ENCODE measurements at places on chromosomes 1 and 21. TPM values are rescaled to one million over a fixed set of nuclear protein-coding genes. Genes with fewer than 3 reads are reported as not detected.

DNA sequence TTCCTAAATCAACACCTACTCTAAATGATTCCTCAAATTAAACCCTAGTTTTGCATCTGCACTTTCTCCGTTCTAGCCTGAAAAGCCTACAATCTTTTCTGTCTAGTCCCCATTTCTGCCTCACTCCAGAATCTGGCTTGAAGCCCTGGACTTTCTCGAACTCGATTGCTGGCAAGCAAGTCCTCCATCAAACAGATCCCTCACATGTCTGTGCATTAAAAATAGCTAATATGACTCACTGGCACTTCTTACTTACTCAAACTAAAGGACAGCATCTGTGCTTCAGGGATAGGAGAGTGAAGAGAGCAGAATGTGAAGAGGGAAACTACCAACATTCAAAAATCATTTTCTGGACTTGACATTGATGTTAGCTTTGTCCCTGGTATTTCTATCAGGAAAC is 51.8 kb upstream of the CXADR start:
- no peak for DNase-seq

SNX7 gene
- not detected for polyA plus RNA-seq

GRCh38 chr1:64161357-64161941 is 42.0 kb upstream of the UBE2U start:
- no peak for DNase-seq

DNA sequence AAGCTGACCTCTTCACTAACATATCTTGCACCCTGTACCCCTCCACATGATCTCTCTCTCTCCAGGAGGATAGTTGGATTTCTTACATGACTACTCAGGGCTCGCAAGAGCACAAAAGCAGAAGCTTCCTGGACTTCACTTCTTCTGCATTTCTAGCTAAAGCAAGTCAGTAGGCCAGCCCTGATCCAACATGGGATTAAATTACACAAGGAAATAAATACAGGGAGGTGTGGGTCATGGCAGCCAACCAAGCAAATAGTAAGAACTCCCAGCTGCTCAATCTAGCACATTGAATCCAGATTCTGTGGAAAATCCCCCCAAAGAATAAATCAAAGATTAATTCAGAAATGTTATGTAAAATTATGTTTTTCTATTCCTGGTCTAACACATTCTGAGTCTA is 33.3 kb downstream of the KLHDC7A start:
- DNase-seq, result no peak

GRCh38 chr1:204663644-204664383 is 21.7 kb downstream of the LRRN2 start:
- no peak for DNase-seq

Measured in naive thymus-derived CD4-positive, alpha-beta T cell (primary cell).